ENCODE measurements at places on chromosomes 12 and 14.

DNA sequence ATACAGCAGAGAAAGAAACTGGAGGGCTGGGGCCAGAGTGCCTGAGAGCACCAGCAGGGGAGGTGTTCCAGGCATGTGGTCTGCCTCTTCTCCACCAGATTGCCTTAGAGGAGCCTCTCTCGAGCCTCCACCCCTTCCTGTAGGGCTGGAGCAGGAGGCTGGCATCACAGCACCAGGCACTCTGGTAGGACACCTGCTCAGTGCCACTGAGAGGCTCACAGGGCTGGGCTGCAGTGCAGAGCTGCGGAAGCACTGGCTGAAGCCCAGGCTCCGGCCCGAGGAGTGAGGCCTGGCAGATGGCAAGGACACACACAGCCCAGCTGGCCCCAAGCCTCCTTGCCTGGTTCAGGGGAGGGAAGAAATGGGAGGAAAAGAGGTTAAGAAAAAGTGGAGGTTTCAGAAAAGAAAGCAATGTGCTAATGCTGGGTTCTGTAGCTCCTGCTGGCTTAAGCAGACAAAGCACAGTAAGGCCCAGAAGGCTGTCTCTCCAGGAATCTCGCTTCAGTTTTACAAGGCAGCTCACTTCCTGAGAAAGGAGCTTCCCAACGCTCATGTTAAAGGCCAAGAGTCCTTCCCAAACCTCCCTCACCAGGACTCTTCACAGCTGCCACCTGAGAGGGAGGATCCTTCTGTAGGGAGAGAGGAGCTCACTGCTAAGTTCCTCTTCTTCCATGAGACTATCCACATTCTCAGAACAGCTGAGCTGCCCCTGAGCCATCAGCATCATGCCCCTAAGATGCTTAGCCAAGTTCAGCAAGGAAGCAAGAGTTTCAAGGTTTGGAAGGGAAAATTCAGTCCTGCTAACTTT, 23.8 kb downstream of the SPTB start:
- no peak for DNase-seq

GRCh38 chr12:111532751-111533150, 66.4 kb downstream of the ATXN2 start:
- no peak for DNase-seq

DNA sequence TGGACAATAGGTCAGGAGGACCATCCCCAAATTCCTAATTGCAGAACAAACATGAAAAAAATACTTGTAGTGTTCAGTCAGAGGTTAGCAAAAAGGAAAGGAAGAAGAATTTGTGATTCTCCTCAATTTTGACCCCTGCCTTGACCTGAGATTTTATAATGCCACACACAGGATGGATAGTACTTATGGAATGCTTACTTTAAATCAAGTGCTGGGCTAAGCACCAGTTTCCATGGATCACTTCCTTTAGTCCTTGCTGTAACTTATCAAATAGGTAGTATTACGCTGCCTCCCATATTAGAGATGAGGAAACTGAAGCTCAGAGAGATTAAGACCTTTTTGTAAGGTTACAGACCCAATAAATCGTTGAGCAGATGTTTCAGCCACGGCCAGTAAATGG, 81.2 kb upstream of the OVCH1 start:
- no peak for DNase-seq

DNA sequence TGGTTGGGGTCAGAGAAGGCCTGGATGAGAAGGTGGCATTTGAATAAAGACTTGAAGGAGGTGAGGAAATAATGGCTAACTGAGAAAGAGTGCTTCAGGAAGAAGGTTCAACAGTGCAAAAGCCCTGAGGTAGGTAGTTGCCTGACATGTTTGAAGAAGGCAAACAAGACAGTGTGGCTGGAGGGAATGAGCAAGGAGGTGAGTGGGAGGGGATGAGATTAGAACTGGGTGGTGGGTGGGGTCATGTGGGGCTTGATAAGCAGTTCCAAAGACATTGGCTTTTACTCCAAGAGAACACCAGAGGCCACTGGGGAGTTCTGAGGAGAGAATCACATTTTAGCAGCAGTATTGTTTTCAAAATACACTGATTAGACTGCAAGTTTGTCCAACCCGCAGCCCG, 50.5 kb downstream of the HSPB8 start:
- no peak for DNase-seq
